Central memory CD8-positive, alpha-beta T cell (primary cell): ENCODE measurements at places on chromosomes 3 and 15.

- no peak for DNase-seq
- no peak overlapping the region for H3K27ac ChIP-seq
These were observed 220.2 kb upstream of the CD96 start for GRCh38 chr3:111321786-111322185.

DNA sequence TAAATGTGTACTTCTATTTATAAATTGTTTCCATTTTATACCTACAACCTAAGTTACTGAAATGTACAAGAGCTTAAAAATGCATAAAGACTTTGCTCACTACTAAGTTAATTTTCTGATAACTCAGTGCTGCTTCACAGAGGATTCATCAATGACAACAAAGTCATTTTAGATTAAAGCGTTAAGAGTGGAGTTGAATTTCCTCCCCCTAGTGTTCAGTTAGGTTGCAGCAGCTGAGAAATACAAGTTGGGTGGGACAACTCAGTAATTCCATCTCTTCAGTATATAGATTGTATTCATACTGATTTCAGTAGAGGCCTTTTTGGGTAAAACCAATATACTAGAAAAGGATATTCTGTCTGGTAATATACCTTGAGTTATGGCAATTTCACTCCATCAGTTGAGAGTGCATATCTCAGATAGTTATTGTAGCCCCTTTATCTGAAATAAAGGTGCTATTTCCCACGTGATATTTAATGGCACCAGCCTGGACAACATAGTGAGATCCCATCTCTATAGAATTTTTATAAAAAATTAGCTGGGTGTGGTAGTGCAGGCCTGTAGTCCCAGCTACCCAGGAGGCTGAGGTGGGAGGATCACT is 6.9 kb upstream of the RPL35A start:
- peaks cover 3% of the 10 kb centered on the region for H3K36me3 ChIP-seq
- no peak overlapping the region for H3K27ac ChIP-seq
- no peaks in the 10 kb centered on the region for H3K27me3 ChIP-seq
- no peak for DNase-seq
- no peak overlapping the region for H3K4me3 ChIP-seq

GRCh38 chr3:136712941-136713340 is 39.2 kb downstream of the STAG1 start:
- no peak overlapping the region for H3K4me3 ChIP-seq
- no peak for DNase-seq
- H3K27me3 ChIP-seq, result no peaks in the 10 kb centered on the region
- peaks cover 28% of the 10 kb centered on the region for H3K4me1 ChIP-seq
- H3K27ac ChIP-seq, result peak overlapping the region; percentile 76

GRCh38 chr15:78360958-78361718 is 21.0 kb downstream of the CRABP1 start:
- H3K36me3 ChIP-seq, result no peaks in the 10 kb centered on the region
- H3K27me3 ChIP-seq, result peaks cover 21% of the 10 kb centered on the region
- no peak overlapping the region for H3K27ac ChIP-seq
- H3K4me1 ChIP-seq, result no peaks in the 10 kb centered on the region
- DNase-seq, result no peak

- DNase-seq, result no peak
- no peaks in the 10 kb centered on the region for H3K36me3 ChIP-seq
- peaks cover 5% of the 10 kb centered on the region for H3K4me1 ChIP-seq
- H3K4me3 ChIP-seq, result no peak overlapping the region
These were observed 13.0 kb downstream of the CERS3 start for GRCh38 chr15:100515758-100516157.

- no peak overlapping the region for H3K27ac ChIP-seq
- no peak for DNase-seq
- peaks cover 89% of the 10 kb centered on the region for H3K27me3 ChIP-seq
- H3K36me3 ChIP-seq, result no peaks in the 10 kb centered on the region
- H3K4me1 ChIP-seq, result peaks cover 18% of the 10 kb centered on the region
These were observed 686 bp downstream of the MYRIP start for GRCh38 chr3:39809995-39810595.

- H3K27ac ChIP-seq, result no peak overlapping the region
- DNase-seq, result no peak
- no peak overlapping the region for H3K4me3 ChIP-seq
- H3K4me1 ChIP-seq, result no peaks in the 10 kb centered on the region
These were observed 74.5 kb downstream of the MYLK start for GRCh38 chr3:123809597-123809996.

DNA sequence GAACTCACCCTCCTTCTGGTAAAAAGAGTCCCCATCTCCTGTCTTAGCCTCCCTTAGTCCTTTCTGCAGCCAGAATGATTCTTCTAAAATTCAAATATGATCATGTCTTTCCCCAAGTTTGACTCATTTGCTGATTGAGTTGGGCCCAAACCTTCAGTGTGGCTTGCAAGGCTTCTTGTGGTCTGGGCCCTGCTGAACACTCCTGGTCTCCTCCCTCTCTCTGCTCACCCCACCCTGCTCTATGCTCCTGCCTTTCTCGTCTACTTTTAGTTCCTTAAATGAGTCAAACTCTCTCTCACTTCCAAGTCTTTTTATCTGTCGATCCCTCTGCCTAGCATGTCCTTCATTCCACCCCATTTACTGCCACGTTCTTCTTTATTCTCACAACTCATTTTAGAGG is 72.6 kb downstream of the CCR1 start:
- no peak overlapping the region for H3K4me3 ChIP-seq
- no peaks in the 10 kb centered on the region for H3K27me3 ChIP-seq
- peaks cover 5% of the 10 kb centered on the region for H3K4me1 ChIP-seq
- peaks cover 1% of the 10 kb centered on the region for H3K36me3 ChIP-seq

DNA sequence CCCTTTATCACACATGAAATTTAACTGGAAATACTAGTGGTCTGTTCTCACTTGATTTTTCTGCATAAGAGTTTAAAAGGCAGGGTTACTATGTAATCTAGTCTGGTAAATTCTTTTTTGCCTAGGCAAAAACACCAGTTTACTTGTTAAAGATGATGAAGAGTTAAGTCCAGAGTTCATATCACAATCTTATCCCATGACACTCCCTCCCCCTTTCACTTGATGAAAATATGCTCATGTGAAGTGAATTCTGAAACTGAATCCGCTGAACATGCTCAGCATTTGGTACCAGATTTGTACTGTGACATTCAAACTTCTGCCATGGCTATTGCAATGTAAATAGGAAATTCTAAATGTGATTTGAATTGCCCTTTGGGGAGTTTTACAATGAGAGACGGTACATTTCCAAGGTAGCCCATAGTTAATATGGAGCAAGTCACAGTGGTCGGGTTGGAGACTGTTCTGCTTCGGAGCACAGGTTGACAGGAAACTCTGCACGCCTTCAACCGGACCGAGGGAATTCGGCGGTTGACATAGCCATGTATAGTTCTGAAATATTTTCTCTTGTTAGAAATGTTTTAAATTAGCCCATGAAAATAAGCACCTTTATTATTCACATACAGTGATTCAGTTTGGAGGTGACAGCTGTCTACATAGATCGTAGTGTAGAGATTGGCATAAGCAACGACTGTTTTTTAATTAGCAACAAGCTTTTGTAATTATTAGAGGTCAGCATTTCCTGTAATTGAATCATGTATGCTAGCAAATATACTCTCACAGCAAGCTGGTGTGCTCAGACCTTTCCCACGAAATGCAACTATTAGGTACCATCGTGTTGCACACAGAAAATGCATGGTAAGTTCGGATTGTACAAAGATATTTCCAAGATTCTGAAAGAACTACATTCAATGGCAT is 768.6 kb upstream of the GOLIM4 start:
- no peak overlapping the region for H3K4me3 ChIP-seq
- no peaks in the 10 kb centered on the region for H3K4me1 ChIP-seq
- no peak overlapping the region for H3K27ac ChIP-seq
- no peaks in the 10 kb centered on the region for H3K36me3 ChIP-seq
- no peaks in the 10 kb centered on the region for H3K27me3 ChIP-seq
